Natural killer cell (primary cell): ENCODE measurements at places on chromosomes 12 and 14. TPM values are rescaled to one million over a fixed set of nuclear protein-coding genes. Genes with fewer than 3 reads are reported as not detected.

SALL2 gene
- total RNA-seq: 2.5 TPM

RASSF9 gene
- not detected for total RNA-seq

DNA sequence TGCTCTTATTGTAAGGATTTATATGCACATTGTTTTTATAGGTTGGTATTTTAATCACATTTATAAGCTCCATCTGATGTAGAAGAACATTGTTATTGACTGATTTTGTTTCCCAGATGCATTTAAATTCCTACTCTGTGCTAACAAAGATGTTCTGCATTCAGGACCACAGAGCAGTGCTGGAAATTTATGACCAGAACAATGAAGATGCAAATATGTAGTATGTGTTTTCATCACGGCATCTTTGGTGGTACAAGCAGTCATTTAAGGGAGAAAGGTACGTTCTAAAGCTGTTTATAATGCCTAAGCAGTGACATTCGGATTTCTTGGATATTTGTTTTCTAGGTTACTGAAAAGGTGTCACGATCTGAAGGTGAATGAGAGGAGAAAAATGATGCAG, 66.5 kb downstream of the TRIM9 start:
- DNase-seq: no peak

DNA sequence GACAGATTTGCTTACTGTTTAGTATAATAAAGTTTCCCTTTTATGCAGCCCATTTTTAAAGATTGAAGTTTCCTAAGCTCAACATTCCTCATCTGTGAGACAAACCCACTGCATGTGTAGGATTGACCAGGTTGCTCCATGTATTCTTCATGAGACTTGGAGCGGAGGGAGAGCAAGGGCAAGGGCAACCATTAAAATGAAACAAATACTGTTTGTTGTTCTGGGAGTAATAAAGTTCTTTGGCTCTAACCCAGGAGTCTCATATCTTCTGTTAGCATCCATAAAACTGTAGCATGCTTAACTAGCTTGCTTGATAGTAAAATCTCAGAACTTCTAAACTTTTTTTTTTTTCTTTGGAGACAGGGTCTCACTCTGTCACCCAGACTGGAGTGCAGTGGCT, 74.2 kb downstream of the NTS start:
- DNase-seq: no peak

DNA sequence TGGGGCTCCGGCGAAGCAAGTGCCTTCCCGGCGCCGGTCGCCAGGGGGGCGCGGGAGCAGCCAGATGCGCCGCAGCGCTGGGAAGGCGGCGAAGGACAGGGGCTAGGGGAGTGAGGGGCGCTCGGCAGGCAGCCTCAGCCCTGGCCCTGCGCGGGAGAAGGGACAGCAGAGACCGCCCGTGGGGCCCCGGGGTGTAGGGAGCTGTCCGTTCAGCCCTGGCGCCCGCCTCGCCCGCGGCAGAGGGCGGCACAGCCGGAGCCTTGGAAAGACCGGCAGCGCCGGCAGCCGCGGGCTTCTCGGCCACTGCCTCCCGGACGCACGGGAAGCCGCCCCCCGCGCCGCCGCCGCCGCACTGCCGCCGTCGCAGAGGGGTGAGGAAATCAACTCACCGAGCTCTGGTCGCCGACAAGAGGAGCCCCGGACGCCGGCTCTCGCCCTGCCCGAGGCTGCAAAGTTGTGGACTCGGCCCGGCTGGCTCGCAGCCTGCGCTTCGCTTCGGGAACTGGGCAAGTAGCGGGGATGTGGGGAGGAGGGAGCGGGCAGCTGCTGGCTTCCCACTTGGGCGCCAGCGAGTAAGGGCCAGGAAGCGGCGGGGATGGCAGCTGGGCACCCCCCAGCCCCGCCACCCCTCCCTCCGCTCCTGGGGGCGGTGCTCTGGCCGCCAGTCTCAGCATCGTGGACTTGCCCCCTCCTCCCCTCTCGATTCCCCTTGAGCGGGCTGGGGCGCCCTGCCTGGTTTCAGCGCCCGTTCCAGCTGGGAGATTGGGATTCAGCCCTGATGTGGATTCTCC, at the start of gene ZDHHC22:
Gene ZDHHC22 (minus strand): TSS at position 578 of the 791 bp plus-strand sequence. CDS start 2,053 bp downstream, outside the sequence.
- DNase-seq: peak; percentile 17

DNA sequence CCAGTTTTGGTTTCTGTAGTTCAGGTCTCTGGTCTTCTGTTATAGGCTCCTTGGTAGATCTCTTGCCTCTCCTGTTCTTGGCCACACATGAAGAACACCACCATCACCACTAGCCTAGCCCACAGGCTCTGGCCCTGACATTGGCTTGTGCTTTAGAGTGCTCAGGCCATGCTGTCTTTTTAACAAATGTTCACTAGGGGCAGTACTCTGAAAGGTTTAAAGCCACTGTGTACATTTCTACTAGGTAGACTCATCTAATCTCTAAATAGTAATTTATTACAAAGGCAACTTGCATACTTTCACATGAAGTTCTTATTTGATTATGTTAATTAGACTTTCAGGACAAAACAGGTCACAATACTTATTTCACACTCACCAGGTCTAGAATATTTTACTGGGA, 38.3 kb downstream of the PDE6H start:
- no peak for DNase-seq

DNA sequence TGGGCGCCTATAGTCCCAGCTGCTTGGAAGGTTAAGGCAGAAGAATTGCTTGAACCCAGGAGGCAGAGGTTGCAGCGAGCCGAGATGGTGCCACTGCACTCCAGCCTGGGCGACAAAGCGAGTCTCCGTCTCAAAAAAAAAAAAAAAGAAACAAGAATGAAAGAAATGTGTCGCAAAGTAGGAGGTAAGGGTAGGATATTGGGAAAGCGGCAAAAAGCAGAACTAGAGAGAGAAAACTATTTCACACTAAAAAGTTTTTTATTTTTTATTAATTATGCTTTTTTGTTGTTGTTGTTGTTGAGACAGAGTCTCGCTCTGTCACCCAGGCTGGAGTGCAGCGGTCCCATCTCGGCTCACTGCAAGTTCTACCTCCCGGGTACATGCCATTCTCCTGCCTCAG, 17.7 kb downstream of the SBNO1 start:
- no peak for DNase-seq

- no peak for DNase-seq
Observed at GRCh38 chr12:107549651-107550480, 135.7 kb upstream of the PWP1 start.

GRCh38 chr12:56315249-56315621, 553 bp downstream of the CNPY2 start:
- no peak for DNase-seq

DNA sequence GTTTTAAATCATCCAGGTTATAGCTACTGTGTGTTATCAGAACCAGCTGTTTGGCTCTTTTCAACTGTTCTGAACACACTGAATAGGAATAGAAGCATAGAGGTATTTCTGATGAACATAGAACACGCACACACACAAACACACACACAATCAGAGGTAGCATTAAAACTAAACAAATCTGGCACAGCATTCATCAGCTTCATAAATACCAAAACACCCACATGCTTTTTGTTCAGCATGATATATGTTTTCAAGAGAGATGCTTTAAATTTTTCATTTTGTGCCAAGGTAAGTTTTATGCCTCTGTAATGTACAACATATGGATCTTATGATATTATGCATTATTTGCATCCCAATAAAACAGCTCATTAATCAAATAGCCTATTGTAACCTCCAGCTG, 208.6 kb downstream of the GALC start:
- DNase-seq: no peak

- DNase-seq: no peak
Observed at GRCh38 chr14:51516706-51517395, 134.9 kb upstream of the FRMD6 start.

- DNase-seq: no peak
Observed at GRCh38 chr12:107660235-107660634, 25.4 kb upstream of the PWP1 start.

DNA sequence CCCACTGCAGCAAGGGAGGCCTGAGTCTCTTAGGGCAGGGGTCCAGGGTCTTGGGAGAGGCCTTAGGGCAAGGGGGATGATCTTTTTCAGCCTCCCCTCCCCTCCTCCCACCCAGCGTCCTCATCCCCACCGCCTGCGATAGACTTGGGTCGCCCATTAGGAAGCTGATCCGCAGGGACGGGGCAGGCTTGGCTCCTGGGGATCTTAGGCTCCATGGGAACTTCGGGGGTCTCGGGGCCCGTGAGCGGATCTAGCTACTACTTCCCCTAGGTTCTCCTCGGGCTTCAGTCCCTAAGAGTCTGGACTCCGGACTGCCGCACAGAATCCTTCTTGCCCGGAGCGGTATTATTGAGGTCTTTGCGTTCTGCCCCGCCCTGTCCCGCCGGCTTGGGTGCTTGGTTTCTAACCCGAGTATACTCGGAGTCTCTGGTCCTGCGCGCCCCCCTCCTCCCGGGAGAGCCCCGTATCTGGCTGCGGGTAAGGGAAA, 2.2 kb upstream of the PTHLH start:
- DNase-seq: no peak
